Effector CD8-positive, alpha-beta T cell (primary cell): ENCODE measurements at places on chromosomes 5 and 9.

DNA sequence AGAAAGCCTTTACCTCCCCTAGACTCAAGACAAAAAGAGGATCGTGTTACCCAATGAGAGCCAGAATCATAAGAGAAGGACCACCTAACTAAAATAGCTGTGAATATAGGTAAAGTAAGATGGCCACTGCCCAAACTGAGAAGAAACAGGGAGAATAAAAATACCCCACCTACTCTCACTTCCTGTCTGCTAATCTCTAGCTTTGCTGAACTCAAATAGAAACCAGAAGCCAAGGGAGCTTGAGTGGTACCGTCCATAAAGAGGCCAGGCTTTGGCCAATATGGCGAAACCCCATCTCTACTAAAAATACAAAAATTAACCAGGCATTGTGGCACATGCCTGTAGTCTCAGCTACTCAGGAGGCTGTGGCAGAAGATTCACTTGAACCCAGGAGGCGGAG is 123.0 kb upstream of the FST start:
- DNase-seq = no peak

GRCh38 chr5:175707751-175708375 is 50.0 kb downstream of the HRH2 start:
- no peak for DNase-seq

DNA sequence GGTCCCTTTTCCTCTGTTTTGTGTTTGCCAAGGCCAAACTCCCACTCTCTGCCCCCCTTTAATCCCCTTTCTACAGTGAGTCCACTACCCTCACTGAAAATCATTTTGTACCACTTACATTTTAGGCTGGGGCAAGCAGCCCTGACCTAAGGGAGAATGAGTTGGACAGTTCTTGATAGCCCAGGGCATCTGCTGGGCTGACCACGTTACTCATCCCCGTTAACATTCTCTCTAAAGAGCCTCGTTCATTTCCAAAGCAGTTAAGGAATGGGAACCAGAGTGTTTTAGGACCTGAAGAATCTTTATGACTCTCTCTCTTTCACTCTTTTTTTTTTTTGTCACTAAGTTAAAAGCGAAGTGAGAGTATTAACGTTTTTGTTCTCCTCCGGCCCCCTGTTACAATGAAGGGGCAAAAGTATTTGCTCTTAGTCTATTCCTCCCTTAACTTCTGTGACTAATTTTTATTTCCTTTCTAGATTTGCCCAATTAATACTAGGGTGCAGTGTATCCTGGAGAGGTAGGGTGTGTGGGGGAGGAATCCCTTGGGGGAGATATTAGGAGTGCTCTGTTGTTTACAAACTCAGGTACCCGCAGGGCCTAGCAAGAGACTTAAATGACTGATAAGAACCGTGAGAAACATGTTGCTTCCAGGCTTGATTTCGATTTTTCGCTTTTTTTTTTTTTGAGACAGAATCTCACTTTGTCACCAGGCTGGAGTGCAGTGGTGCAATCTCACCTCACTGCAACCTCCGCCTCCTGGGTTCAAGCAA is 14.7 kb downstream of the GM2A start:
- no peak for DNase-seq

DNA sequence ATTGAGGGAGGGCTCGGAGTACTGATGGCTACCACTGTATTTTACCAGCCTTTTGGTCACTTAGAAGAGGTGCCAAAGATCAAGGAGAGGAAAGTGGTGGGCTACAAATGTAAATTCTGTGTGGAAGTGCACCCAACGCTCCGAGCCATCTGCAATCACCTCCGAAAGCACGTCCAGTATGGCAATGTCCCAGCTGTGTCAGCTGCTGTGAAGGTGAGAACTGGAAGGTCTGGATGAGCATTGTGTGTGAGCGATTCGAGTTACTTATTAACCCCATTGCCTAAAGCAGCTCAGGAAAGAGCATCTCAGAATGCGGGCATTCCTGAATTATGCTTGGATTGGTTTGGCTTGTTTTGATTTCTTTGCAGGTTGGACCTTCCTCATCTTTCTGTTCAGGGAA is 67.5 kb downstream of the ZNF462 start:
- no peak for DNase-seq
